ENCODE measurements at places on chromosomes 11 and 22. TPM values are rescaled to one million over a fixed set of nuclear protein-coding genes. Genes with fewer than 3 reads are reported as not detected.

Gene TMEM126B
- 83.6 TPM for total RNA-seq

Gene ACRV1
- total RNA-seq = not detected

Gene ASCL2
- not detected for total RNA-seq

Gene OR2AG2
- 0.15 TPM for total RNA-seq
